AG04449 (cell line): ENCODE measurements at places on chromosomes 3 and 15.
A peak's percentile ranks its signal among the peaks of the same experiment; 100 is the strongest.

- no peak for DNase-seq
Measured at GRCh38 chr3:170038434-170039110, 777 bp downstream of the GPR160 start.

- no peak for DNase-seq
Measured at GRCh38 chr3:122468896-122469533, 45.7 kb downstream of the KPNA1 start.

DNA sequence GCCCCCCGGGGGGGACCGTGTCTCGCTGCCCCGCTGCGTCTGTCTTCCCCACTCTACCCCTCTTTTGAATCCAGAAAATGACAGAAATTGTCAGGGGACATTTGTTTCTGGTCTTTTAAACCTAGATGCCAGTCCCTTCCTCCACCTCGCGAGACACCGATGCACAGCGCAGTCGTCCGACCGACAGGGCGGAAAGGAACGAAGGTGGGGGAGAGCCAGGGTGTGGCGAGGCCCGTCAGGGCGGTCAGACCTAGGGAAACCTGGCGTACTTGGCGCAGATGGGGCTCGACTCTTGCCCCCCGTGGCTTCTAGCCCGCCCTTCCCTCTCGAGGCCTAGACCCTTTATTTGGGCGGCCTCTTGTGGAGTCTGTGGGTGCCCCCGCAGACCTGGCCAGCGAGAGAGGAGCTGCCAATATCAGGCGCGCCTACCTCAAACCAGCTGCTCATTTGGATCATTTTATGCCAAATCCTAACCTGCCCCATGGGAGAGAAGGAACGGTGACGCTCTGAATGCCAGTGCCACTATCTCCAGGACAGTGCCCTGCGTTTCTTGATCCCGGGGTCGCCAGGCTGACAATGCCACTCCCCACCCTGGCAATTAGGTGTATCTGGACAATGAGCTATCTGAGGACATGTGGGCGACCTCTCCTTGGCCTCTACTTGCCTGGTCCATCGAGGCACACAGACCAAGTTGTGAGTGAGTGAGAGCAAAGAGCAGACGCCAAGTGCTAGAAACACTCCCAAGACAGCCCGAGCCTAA, 500 bp upstream of the RAB6B start:
- no peak for DNase-seq

DNA sequence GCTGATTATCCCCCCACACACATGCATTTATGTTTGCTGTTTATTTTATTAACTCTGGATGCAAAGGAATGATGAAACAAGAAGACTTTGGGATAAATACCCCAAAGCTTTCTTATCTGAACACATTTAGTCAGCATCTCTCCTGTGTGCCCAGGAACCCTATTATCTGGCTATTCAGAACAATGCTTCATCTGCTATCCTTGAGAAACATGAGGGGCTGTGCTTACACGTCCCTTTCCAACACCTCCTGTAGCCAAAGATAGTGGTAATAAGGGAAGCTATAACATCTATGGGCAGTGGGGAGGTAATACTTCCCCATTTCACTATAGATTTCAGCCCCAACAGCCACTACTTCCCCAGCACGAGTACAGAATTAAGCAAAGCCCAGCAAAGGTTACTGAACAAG, 94.7 kb downstream of the SSR3 start:
- DNase-seq = no peak

GRCh38 chr3:33940149-33940548, 141.7 kb downstream of the PDCD6IP start:
- DNase-seq = no peak

DNA sequence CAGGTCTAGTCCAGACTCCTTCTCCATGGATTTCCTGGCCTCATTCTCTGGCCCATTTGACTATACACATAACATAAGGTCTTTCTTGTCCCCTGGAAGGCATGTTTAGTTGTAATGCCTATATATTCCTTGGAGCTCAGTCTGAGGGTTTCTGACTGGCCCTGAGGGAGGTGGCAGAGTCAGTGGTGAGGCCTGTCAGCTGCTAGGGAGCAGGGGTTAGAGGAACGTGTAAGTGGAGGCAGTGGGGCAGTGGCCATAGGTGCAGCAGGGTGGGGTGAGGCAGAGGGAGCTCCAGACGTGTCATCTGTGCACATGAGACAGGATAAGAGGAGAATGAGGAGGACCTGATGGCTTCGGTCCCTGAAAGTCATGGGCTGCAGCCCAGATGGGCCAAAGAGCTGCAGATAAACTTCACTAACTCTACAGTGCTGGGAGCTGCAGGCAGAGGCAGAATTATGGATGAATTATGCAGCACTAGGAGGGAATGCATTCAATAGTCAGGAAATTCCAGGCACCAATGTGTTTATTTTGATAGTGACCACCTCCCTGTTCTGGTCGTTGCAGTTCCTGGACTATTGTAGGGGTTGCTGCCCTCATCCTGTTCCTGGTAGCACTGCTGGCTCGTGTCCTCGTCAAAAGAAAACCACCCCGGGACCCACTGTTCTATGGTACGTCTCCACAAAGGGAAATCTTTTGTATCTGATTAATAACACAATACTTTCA, 4.9 kb downstream of the TM6SF1 start:
- DNase-seq = peak; percentile 17

DNA sequence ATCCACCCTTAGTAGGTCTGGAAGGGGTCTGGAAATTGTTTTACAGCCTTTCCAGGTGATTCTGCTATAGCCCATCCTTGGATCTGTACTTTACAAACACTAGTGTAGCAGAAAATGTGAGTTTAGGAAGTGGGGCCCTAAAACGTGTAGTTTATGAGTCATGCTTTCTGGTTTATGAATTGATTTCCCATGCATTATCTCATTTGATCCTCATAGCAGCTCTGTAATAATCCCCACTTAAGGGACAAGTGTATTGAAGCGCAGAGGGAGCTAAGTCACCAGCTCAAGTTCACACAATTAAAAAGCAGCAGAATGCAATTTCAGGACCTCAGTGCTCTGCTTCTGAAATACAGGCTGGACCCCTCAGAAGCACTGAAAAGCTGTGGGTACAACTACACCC, 22.7 kb upstream of the STARD5 start:
- DNase-seq = no peak

GRCh38 chr3:27590437-27591298, 106.5 kb upstream of the SLC4A7 start:
- DNase-seq = no peak

DNA sequence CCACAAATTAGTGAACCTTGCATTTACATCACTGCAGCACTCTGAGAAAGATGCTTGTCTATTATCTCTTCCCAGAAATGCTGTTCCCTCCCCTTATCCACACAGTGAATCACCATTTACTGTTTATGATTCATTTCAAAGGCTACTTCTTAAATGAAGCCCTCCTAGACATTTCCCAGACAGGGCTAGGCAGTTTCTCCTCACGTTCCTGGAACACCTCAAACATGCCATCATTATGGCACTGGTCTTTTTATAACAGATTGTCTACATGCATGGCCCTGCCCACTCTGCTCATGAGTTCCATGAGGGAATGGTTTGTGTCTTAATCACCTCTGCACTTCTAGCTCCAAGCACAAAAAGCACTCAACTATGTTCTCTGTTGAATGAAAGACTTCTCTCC, 32.2 kb upstream of the TM2D3 start:
- peak; percentile 82 for DNase-seq

DNA sequence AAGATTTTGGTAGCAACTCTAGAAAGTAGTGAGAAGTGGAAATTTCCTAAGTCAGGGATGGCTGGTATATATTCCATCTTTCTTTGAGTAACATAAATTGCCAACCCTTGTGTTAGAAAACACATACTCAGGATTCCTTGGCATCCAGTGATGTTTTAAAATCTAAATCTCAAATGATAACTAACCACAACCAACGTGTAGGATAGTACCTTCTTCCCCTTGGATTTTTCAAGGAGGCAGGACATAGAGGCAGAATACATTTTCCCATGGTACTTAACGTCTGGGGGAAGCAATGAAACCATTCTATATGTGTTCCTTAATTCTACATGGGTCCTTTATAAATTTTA, 93.4 kb downstream of the WDR76 start:
- DNase-seq = no peak

GRCh38 chr3:145869958-145870357, 291.0 kb downstream of the PLOD2 start:
- DNase-seq = no peak

DNA sequence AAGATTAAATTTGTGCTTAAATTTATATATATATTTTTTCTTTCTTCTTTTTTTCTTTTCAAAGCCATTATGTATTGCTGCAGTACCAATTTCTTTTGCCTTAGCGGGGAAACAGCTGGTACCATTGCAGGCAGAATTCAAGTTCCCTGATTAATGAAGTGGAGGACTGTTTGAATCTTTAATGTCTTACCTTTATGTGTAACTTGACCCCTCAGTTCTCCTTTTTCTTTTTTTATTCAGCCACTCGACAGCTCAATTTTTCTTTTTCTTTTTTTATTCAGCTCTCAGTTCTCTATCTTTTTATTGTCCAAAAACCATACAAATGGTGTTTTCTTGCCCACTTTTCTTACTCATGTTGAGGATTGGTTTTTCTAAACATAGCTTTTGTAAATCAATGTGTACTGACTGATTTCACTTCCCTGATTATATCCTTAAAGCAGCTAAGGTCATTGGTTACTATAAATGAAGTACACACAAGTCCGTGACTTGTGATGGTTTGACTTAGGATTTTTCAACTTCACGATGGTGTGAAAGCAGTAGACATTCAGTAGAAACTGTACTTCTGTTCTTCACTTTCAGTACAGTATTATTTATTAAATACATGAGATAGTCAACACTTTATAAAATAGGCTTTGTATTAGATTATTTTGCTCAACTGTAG, 22.8 kb downstream of the ATP2C1 start:
- DNase-seq = no peak

DNA sequence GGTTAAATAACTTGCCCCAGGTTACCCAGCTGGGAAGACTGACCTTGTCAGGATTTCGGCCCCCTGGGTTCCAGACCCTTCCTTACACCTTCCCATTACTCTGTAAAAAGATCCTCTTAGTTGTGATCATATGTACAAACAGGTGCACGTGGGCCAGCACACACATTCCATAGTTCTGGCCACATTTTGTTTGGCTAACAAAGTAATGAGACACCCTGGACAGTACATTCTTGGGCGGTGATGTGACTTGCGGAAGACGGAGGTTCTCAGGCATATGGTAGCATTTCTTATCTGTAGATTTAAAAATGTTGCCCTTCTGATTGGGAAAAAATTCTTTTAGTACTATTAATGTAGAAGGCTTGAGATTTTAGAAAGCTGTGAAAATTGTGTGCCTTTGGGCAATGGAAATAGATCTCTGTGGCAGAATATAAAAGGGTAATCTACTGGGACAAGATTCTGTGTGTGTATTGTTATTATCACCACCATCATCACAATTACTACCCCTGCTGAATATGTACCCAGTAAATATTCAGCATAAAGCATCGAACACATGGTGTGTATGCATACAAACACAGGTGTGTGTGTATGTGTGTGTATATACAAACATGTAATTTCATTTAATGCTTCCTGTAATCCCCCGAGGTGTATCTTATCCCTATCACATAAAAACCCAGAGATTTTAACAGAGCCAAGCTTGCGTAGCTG, 205.4 kb upstream of the UBE2E1 start:
- peak; percentile 79 for DNase-seq

DNA sequence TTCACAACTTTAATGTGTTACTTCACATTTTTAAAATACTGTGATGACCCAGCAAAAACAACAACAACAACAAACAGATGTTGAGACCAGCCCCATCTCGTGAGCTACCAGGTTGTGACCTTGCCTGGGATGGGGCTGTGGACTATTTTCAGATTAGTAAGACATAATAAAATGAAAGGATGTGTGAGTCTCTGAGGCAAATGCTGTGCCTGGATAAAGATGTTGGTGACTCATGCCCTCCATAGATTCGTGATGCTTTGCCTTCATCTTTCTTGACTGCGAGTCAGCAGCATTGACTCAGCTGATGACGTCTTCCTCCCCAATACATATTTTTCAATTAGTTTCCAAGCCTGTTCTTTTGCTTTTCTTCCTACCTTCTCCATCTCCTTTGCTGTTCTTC, 453.0 kb upstream of the CFAP20DC start:
- DNase-seq = peak; percentile 47

DNA sequence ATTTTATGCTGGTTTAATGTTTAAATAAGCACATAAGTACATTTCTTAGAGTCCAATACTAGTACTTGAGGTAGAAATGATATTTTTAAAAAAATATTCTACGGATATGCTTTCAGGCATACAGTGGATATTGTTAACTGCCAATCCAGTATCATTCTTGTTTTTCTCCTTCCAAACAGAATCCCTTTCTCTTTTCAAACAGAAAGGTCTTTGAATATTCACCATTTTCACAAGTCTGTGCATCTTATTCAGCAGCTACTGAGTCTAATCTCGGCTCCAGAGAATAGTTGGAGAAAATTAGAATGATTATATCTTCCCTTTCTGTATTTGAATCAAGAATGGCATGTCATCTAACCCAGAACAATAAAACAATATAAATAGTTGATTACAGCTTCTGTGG, 174.5 kb downstream of the GOLGA6L6 start:
- DNase-seq = no peak

DNA sequence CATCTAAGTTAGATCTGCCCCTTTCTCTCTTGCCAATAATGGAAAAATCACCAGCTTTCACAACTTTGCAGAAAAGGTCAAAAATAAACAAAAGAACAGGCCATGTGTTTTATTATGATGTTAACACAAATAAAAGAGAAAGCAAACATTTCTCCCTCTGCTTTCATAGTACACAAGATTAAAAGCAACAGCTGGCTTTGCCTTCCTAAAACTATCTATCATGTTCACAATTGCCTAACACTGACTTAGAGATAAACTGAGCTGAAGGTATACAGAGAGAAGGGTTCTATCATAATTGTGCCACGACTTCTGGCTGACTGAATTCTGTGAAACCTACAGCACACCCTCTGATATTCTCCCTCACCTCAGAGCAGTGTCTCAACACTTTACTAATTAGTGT, 29.4 kb downstream of the AADAC start:
- no peak for DNase-seq

GRCh38 chr15:88243895-88244787, 12.4 kb downstream of the NTRK3 start:
- no peak for DNase-seq

GRCh38 chr3:23004971-23005370, 198.2 kb upstream of the UBE2E2 start:
- DNase-seq = no peak

DNA sequence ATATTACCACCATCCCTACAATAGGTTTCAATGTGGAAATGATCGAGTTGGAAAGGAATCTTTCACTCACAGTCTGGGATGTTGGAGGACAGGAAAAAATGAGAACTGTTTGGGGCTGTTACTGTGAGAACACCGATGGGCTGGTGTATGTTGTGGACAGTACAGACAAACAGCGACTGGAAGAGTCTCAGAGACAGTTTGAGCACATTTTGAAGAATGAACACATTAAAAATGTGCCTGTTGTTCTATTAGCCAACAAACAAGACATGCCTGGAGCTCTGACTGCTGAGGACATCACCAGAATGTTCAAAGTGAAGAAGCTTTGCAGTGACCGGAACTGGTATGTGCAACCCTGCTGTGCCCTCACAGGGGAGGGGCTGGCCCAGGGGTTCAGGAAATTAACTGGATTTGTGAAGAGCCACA, 510 bp downstream of the ARL14 start:
- no peak for DNase-seq
